Central memory CD8-positive, alpha-beta T cell (primary cell): ENCODE measurements at places on chromosomes 3 and 15.

DNA sequence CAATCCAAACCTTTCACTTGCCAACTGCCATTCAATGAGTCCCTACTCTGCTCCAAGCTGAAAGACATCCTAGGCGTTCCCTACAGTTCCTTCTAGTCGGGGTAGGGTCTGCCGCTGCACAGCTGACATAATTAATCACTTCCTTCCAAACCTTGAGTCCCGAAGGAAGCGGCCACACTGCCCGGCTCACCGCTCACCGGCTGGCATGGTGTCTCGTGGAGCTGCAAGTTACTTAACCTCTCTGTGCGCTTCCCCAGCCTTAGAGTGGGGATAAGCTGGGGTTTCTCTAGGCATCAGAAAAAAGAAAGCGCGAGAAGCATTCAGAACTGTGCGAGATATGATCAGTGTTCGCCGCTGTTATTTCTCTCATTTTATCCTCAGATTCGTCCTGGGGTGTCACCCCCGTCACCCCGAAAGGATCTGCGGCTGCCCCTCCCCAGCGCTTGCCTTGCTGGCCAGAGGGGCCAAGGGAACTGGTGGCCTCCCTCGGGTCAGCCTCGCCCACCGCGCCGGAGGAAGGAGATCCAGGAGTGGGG lies 748 bp downstream of the MRPS25 start:
- no peak for DNase-seq

DNA sequence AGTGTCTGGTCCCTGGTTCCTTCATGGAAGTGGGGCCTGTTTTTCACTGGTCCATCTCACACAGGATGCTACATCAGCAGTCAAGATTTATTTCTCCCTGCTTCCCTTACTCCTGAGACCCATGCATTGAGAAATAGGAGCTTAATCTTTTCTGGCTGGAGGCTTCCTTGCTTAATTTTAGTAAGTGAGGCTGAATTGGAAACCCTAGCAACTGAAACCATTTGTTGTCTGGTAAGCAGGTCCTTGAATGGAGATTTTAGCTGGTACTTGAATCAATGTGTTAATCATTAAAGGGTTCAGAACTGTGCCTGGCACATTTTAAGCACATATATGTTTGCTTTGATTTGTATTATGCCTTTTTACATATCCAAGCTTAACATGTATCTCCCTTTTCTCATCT lies 20.2 kb upstream of the MEF2A start:
- no peak for DNase-seq

GRCh38 chr3:40172560-40172959 lies 136.9 kb upstream of the EIF1B start:
- DNase-seq = no peak

DNA sequence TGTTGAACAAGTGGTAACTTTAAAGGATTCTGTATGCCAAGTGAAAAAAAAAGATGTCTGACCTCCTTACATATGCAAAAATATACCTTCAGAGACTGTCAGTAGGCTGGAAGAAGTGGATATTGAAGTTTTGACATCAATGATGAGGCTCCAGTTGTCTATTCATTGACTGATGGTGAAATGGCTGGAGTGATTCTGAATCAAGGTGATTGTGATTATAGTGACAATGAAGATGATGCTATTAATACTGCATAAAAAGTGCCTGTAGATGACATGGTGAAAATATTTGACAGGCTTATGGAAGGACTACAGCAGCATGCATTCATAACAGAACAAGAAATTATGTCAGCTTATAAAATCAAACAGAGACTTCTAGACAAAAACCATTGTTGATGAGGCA lies 4.1 kb downstream of the CCR8 start:
- no peak for DNase-seq

DNA sequence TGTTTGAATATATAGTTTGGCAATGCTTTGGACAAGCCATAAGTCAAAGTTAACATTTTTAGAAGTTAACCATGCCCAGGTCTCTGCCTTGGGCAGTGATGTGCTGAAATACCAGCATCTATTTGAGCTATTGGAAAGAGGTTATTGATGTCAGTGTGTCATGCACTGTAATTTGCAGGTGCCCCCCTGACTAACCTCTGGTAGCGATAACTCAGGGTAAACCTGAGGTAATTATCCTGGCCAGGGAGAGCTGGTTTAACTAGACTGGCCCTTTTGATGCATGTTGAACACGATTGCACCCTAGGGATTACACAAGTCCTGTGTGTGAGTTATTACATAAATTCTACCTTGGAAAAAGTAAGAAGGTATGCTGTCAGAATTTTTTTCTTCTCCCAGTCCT lies 455.8 kb upstream of the WNT5A start:
- no peak for DNase-seq

GRCh38 chr3:124781476-124782376 lies 51.5 kb downstream of the UMPS start:
- no peak for DNase-seq

- no peak for DNase-seq
Measured at GRCh38 chr3:69385123-69385722, 665 bp downstream of the FRMD4B start.

DNA sequence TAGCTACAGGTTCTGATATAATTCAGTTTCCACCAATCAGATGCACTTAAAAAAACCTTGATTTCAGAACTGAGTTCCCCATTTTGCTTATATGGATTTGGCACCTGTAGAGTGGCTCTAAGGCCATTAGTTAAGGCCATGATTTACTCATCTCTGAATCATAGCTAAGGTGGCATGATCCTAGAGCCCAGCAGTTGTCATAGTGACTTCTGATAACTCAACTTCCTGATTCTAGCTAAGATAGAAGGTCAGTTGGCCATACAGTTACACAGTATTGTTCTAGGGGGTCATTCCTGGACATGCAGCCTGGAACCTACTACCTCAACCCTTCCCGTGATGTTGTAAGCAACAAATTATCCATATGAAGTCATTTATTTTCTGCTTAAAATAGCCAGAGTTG lies 15.9 kb upstream of the TMEM87A start:
- no peak for DNase-seq

- DNase-seq = no peak
Measured at GRCh38 chr3:111666041-111666735, 71.0 kb upstream of the ZBED2 start.

DNA sequence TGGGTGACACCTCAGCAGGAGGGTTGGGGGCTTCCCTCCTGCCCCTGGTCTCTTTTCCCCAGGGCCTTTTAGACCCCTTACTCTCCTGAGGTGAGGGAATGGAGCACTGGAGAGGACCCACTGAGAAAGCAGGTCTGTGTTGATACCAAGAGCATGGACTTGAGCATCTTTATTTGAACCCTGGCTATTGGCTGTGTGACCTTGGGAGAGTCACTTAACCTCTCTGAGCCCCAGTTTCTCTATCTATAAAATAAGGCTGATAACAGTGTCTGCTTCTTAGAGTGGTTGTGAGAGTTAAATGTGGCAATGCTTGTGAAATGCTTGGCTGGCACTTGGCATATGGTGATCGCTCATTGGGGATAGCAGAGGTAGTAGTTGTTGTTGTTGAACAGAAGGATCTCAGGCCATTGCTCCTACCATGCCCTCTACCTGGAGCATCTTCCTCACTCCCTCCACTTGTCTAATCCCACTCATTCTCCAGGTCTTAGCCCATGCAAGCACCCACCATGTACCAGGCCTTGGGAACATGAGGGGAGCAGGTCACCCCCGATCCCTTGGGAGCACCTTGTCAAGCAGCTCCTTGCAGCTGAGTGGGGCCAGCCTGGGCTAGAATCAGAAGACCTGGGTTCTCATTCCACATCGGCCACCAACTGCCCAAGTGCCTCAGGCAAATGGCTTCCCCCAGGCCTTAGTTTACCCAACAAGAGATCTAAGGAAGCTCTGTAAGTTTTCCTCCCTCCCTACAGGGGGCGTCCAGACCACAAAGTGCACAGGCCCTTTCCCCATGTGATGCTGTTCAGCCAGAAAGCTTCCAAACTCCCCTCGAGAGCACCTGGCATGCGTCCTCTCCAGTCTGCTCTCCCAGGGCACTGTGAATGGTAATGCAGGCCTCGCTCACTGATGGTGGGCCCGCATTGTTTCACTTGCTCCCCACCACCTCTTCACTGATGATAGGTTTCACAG lies 96.7 kb downstream of the LSM3 start:
- no peak for DNase-seq

GRCh38 chr3:113769551-113769950 lies 22.7 kb downstream of the ATP6V1A start:
- DNase-seq = no peak

GRCh38 chr15:32957219-32957618 lies 237.3 kb downstream of the FMN1 start:
- DNase-seq = no peak

DNA sequence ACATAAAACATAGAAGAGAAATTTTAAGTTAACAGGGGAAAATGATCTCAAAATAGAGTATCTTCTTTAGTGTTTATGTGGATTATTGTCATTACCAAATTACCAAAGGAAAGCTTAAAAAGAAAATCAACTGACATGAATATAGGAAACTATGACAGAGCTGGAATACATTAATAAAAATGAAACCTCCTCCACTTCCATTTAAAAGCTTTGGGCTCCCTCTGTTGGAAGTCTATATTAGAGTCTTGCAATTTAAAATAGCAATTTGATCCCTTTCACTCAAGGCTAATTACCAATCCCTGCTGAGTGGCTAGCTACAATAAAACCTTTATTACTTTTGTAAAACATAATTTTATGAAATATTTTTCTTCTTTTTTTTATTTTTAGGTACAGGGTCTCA lies 61.4 kb upstream of the IMPG2 start:
- DNase-seq = no peak

DNA sequence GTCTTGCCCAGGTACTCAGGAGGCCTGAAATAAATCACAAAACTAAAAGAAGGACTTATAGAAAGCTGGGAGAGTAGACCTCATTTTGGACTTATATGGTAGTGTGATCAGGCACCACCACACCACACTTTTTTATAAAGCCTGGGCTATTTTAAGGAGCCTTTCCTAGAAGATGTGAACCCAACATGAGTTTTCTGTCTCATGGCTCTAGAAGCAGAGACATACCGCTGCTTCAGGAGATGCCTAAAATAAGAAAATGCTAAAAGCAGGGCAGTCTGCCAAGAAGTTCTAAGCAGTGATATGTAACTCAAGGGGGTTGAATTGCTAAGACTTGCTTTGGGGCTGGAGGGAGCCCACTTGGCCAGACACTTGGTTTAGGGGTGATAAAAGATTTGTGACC lies 49.6 kb downstream of the SUMF1 start:
- DNase-seq = no peak

DNA sequence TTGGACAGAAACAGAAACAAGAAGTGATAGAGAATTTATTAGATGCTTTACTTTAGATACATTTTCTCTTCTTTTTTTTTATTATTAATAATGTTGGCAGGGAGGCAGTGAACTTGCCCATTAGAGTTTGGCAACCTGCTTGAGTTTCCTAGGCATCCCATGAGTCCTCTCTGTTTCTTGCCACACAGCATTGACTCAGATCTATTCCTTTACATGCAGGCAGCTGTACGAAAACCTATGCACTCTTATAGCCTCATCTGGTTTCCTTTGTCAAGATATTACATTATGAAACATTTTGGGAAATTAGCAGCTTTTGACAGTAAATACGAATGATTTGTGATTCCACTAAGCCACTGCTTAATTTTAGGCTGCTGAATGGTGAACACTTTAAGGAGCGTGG lies 23.3 kb downstream of the IL1RAP start:
- no peak for DNase-seq

GRCh38 chr3:164460851-164461250 lies 617.4 kb downstream of the SI start:
- no peak for DNase-seq
